ENCODE measurements at places on chromosomes 2 and 18.

DNA sequence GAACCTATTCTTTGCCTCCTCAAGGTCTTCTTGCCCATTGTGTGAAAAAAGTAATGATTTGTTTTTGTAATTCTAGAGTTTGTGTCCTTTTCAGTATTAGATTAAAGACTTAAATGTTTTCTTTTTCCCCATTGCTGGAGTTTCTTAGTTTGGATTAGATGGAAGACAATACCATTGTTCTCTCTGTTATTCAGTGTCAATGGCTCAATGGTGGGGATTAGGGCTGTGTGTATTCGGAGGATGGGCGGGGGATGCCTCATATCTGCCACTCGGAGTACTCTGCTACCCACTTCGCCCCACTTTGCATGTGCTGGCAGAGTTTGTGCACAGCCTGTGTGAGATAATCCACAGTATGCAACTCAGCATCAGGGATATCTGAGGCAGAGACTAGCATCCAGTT is 90.1 kb downstream of the KLHL29 start:
- DNase-seq, result no peak

DNA sequence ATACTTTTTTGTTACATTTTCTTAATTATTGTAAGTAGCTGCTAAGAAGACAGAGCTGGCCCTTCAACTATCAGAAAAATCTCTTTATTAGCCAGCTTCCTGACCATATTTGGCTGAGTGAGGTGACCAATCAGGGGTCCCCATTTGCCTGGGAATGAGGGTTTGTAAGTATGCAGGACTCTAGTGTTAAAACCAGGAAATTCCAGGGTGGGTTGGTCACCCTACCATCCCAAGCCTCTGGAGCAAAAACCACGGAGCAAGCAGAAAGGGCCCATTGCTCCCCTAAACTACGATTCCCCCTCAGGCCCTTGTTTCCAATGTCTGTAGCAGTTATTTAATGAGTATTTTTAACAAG is 165.6 kb upstream of the NCKAP5 start:
- DNase-seq, result no peak

DNA sequence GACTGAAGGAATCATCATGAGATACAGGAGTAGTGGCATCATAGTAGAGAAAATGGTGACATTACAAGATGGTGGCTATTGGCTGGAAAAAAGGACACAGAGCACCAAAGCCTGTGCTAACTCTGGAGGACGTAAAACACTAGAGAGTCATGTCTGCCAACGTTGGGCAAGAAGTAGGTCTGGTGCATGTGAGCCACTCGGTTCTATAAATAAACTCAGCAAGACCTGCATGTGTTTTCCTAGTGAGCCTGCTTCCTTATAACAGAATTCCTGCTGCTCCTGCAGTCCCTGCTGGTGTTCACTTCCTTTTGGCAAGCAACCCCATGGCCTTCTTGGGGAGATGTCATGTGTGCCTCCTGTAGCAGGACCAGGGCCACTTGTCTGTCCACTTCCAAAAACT is 325.2 kb downstream of the OSR1 start:
- no peak for DNase-seq

DNA sequence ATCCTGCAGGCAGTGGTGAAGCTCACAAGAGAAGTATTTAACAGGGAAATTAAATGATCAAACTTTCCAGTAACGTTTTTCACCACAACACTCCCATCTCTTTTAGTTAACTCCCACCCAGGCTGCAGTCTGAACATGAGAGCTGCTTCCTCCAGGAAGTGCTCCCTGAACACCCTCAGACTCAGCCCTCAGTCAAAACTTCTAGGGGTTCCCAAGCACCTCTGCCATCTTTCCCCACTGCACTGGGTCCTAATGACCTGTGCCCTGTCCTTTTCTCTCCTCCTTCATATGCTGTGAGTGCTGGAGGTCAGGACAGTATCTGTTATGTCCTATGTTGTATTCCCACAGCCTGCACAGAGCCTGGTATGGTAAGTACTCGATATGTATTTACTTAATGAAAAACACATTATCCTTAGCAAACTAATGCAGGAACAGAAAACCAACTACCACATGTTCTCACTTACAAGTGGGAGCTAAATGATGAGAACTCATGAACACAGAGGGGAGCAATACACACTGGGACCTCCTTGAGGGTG is 49.2 kb upstream of the ASPRV1 start:
- no peak for DNase-seq

DNA sequence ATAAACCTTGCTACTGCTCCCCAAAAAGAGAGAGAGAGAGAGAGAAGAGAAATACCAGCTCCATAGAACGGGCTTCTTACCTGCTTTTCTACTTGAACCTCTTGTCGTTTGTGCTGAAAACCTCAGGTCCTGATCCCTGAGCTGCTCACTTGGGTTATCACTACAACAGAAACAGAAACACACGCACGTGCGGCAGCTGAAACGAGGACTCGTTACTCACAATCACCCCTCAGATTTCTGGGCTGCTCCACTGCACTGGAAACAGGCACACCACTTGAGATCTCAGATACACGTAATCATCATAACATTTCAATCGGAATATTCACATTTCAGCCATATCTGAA is 48.2 kb upstream of the GPC1 start:
- DNase-seq, result no peak

GRCh38 chr2:36452260-36452659 is 96.7 kb downstream of the CRIM1 start:
- DNase-seq, result no peak

DNA sequence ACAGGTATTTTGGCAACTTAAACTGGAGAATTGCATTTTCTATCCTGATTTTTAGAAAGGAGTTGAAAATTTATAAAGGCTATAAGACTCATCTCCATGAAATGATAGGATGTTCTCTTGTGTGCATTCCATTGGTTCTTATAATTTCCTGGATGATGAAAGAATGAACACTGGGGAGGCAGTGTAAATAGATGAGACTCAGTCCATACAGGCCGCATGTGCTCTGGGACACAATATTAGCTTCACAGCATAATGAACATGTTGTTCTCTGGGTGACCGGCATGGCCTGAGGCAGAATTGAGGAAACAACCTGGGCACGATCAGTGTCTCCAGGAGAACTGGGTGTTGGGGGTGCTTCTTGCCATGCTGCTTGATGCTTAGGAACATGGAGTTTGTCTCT is 38.8 kb downstream of the AOX1 start:
- no peak for DNase-seq

DNA sequence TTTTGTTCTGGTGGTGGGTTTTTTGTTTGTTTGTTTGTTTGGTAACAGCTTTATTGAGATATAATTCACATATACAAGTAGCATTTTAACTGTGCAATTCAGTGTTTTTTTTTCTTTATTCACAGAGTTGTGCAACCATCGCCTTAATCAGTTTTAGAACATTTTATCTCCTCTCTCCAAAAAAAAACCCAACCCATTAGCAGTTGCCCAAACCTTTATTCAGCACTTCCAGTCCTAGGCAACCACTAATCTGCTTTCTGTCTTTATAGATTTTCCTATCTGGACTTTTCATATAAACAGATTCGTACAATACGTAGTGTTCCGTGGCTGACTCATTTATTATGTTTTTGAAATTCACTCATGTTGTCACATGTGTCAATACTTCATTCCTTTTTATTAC is 38.7 kb downstream of the CCDC138 start:
- no peak for DNase-seq

DNA sequence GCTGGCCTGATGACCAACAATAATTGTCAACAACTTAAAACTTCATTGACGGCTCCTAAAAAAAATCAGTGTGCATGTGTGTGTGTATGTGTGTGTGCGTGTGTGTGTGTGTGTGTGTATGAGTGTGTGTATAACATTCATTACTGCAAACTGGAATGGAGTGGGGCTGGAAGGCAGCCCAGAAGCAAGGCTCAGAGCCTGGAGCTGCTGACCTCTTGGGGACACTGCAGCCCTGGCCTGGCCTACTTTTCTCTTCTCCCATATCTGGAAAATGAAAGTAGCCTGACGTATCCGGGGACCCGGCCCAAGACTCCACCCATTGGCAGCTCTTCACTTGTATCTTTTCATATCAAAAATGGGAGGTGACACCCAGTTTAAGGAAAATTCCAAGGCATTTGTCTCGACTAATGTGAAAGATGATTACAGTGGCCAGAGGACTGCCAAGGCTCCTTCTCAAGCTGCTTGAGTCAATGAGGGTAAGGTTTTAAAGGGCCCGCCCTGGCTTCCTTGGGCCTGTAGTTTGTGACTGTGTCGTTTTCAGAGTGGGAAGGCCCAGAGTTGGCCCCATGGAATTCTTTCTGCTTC is 72.4 kb upstream of the IL1R1 start:
- DNase-seq, result no peak

DNA sequence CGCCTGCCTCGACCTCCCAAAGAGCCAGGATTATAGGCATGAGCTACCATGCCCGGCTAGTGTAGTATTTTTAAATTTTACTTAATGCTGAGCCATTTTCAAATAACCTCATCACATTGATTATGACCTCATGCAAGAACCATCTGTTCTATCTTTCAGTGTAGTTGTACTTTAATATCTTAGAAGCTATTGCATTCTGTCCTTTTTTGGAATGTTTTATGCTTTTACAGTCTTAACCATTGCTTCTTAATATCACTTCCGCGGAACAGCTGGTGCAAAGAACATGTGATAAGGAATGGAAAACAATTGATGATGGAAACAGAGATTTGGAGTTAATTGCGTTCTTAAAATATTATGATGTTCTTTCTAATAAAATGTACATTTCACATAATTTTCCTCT is 2.7 kb downstream of the GEN1 start:
- no peak for DNase-seq

- no peak for DNase-seq
Measured at GRCh38 chr2:119468154-119468955, 36.7 kb downstream of the TMEM37 start.

GRCh38 chr2:163441603-163442002 is 294.2 kb downstream of the FIGN start:
- no peak for DNase-seq

GRCh38 chr18:58882686-58883085 is 18.0 kb downstream of the ZNF532 start:
- DNase-seq, result no peak

GRCh38 chr2:109372614-109373013 is 241.2 kb downstream of the SEPTIN10 start:
- DNase-seq, result no peak

DNA sequence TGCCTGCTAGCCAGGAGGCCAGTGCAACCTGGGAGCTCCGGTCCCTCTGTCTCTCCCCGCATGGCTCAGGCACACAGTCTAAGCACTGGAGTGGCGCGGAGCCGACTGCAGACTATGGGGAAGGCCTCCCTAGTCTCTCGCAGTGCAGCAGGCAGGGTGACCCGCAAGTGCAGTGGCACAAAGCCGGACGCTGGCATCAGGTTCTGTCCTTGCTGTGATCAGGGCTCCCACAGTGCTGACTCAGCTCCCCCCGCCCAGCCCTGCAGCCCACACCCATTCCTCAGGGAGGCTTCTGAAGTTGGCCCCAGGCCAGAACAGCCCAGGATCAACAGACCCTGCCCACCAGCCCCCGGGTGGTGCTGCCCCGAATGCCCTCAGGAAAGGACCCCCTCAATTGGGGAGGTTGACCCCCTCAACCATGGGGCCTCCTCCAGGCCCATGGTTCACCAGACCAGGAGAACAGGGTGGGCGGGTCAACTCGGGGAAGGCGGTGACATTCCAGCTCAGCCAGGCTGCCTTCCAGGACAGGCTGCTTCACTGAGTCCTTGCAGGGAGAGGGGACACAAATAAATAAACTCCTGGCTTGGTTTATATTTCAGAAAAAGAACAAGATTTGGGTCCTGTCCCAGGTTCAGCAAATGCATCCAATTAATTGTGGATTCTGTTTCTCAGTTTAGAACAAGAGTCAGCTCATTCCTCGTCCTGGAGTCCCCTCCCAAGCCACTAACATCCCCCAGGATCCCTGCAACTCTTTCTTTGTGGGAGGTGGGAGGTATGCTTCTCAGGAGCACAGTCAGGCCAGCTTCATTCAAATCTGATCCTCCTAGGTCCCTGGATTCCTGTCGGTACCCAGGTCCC is 12.2 kb downstream of the BIN1 start:
- no peak for DNase-seq

DNA sequence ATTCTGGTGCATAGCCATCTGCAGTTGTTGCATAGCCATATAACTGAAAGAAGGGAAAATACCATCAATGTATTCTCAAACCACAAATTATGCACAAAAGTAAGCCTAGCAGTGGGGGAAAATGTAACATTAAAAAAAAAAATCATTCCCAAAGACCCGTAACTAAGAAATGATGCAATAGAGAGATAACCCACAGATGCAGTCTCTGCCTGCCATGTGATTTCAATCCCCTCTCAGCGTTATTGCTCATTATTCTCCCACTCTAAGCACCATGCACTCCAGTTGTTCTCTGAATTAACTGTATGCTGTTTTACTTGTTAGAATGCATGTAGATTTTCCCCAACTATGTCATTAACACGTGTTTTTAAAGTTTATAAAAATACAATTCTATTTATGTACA is 14.1 kb downstream of the DSC1 start:
- no peak for DNase-seq

- no peak for DNase-seq
Measured at GRCh38 chr2:64624862-64625261, 28.9 kb downstream of the SERTAD2 start.

- DNase-seq, result no peak
Measured at GRCh38 chr2:235641956-235642355, 148.1 kb downstream of the AGAP1 start.

Data from activated T-cell treated with anti-CD3 and anti-CD28 coated beads, Interleukin-2, amount 50 U/mL, for 1 hour (primary cell).